Fibroblast of skin of right quadriceps (primary cell): ENCODE measurements at places on chromosomes 5 and 9.

GRCh38 chr9:134738869-134739659 lies 97.5 kb downstream of the COL5A1 start:
- DNase-seq: peak; percentile 51

GRCh38 chr5:104533498-104533897 lies 970.9 kb upstream of the NUDT12 start:
- DNase-seq: no peak

DNA sequence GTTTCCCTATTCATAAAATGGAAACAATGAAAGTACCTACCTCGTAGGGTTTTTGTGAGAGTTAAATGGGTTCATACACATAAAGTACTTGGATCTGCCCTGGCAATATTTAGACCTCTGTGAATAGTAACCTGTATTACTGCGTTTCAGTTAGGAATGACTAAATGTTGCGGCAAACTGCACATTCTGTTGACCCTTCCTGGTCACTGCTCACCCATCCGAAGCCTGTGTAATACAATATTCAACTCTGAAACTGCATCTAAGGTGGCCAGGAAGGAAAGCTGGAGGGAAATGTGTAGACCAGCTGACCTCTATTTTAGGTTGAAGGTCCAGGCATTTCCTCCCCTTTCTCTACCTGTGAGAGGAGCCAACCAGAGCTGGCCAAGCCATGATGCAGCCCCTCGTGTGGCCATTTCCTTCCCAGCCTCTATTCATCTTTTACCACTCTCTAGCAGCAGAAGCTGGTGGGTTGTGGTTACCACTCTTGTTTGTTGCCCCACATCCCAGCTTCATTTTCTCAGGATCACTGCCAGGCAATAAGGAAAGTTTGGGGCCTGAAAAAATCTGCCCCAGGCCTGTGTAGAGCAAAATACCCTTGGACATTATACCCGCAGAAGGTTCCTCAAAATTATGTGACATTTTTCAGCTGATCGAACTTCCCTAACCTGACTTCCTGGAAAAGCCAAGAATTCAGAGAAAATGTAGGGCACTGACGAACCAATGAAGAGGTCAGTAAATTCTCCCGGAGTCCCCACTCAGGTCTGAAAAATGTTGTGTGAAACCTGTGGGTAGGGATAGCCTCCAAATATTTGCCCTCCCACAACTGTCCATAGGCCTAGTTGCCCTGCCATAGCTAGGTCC lies 20.5 kb upstream of the PDCD1LG2 start:
- no peak for DNase-seq

- DNase-seq: peak; percentile 22
These were observed 14.1 kb downstream of the LCN10 start for GRCh38 chr9:136728548-136729123.

- DNase-seq: no peak
These were observed 81.3 kb upstream of the IER5L start for GRCh38 chr9:129259375-129259774.

GRCh38 chr9:123033352-123033751 lies at the start of gene GPR21:
GPR21 (plus strand) TSS chr9:123033667; CDS start chr9:123034567, 900 bp downstream.
- DNase-seq: no peak

DNA sequence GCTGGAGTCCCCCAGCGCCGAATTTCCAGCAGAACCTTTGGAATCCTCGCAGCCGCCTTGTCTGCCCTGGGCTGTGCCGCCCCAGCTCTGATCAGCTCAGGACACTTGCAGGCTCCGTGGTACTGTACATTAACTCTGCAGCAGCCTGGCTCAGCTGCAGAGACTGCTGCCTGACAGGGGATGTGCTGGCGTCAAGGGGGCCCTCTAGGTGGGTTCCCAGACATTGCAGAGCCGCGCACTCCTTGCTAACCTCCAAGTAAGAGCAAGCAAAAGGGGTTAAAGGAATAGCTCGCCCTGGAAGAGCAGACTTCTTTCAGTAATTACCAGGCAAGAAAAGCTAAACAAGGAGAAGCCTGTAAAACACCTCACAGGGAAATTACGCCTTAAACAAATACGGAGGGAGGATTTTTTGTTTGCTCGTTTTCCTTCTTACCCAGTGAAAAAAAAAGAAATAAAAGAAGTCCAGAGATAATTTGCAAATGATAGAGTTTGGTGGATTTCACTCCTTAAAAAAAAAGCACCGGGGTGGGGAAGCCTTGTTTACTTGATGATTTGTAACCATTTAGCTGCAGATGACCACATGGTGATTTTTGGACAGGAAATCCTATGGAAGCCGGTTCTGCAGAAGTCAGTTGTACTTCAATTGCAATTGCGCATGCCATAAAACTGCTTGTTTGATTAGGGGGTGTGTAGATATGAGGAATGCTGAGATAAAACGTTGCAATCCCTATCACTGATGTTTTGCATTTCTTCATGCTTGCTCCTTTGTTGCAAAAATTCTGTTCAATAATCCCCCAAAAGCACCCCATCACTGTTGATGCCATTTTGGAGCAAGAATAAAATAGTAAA lies 305.8 kb downstream of the PDE4D start:
- peak; percentile 81 for DNase-seq

GRCh38 chr9:105842023-105842644 lies 147.8 kb downstream of the TMEM38B start:
- peak; percentile 24 for DNase-seq

DNA sequence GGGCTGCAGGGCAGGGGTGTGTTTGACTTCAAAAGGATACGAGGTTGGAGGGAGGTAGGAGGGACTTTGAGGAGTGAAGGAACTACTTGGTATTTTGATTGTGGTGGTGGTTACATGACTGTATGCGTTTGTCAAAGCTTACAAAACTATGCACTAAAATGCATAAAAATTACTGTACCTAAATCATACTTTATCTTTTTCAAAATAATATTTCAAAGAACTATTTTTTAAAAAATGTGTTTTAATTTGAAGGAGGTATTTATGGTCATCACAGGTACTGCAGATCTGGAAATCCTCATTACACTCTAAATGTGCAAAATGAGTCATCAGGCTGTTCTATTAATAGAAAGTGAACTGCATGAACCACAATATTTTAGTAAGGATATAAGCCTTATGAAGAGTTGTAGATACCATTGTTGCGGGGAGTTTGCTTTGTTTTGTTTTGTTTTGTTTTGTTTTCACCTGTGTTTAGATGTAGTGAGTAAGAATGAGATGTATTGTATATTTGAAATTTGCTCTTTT lies 116.9 kb downstream of the ARRDC3 start:
- peak; percentile 66 for DNase-seq

- no peak for DNase-seq
These were observed 42.0 kb downstream of the ARRDC3 start for GRCh38 chr5:91341154-91341553.

- DNase-seq: peak; percentile 94
These were observed 50.5 kb downstream of the CXXC5 start for GRCh38 chr5:139698490-139699146.
